ENCODE measurements at places on chromosomes 16 and 17.
A peak's percentile ranks its signal among the peaks of the same experiment; 100 is the strongest.

- DNase-seq = no peak
Observed at GRCh38 chr16:51445250-51445649, 294.2 kb upstream of the SALL1 start.

GRCh38 chr16:52953215-52953614, 99.5 kb downstream of the CHD9NB start:
- DNase-seq = no peak

GRCh38 chr17:19238167-19238505, 970 bp downstream of the EPN2 start:
- peak; percentile 7 for DNase-seq

DNA sequence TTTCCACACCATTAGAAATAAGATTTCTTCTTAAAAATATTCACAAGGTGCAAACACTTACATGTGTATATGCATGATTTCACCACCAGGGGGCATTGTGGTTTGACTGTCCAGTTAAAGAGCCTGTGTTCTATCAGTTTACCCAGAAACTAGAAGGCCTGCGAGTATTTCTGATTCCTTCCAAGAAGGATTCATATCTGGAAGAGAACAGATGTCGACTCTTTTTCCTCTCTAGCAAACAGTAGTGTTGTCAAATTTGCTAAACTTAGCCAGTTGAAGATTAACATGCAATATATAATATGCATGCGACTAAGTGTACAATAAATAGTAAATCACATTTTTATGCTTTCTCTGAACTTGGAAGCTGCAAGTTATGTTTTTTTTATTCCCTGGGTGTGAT, 404.1 kb downstream of the WWOX start:
- DNase-seq = peak; percentile 64

DNA sequence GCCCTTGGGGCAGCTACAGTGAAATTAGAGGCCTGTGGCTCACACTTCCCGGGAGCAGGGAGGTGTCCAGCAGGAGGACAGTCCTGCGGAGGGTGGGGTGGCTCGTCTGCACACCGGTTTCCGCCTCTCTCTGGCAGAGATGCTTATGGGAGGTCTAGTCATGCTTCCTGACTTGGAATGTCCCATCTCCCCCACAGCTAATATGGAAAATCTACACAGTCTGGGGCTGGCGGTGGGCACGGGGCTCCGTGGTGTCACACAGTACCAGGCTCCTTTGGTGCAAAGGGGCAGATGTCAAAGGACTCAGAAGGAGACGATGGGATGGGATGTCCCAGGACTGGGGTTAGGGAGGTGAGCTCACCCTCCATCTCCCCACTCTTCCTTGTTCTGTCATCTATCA, 44.1 kb upstream of the DOC2B start:
- no peak for DNase-seq

All from activated CD8-positive, alpha-beta T cell treated with anti-CD3 and anti-CD28 coated beads for 36 hours (primary cell).